ENCODE measurements at places on chromosomes 7 and 10. TPM values are rescaled to one million over a fixed set of nuclear protein-coding genes. Genes with fewer than 3 reads are reported as not detected.

KIN gene
- 8.5 TPM for total RNA-seq

C7orf33 gene
- not detected for total RNA-seq

CRYGN gene
- total RNA-seq = 0.59 TPM

DNA sequence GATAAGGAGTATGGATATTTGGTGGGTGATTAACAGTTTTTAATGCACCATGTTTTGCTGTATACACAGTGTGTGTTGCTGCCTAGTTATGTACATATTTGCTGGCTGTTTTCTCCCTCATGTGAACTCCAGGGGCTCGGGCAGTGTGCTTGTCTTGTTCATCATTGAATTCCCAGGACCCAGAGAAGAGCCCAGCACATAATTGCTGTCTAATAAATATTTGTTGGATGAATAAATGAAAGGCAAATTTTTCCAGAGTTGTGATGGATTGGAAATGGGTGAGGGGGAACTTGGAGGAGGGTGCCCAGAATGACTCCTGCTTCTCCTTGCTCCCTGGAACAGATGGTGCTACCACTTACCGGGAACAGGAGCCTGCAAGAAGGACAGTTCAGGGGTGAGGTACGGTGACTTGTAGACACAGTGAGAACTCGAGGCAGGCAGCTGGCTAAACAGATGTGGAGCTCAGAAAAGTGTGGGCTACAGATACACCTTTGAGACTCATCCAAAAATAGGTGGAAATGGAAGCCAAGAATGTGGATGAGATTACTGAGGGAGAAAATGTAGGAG lies 586.8 kb upstream of the MGMT start:
- DNase-seq = no peak
- no peaks in the 10 kb centered on the region for H3K27me3 ChIP-seq
- no peak overlapping the region for H3K27ac ChIP-seq
- H3K4me1 ChIP-seq = no peaks in the 10 kb centered on the region

- H3K36me3 ChIP-seq = peaks cover 23% of the 10 kb centered on the region
- no peak overlapping the region for H3K4me3 ChIP-seq
- H3K27ac ChIP-seq = no peak overlapping the region
- no peak for DNase-seq
- H3K27me3 ChIP-seq = no peaks in the 10 kb centered on the region
Observed at GRCh38 chr7:75572814-75573213, 80.7 kb downstream of the SPDYE5 start.

DNA sequence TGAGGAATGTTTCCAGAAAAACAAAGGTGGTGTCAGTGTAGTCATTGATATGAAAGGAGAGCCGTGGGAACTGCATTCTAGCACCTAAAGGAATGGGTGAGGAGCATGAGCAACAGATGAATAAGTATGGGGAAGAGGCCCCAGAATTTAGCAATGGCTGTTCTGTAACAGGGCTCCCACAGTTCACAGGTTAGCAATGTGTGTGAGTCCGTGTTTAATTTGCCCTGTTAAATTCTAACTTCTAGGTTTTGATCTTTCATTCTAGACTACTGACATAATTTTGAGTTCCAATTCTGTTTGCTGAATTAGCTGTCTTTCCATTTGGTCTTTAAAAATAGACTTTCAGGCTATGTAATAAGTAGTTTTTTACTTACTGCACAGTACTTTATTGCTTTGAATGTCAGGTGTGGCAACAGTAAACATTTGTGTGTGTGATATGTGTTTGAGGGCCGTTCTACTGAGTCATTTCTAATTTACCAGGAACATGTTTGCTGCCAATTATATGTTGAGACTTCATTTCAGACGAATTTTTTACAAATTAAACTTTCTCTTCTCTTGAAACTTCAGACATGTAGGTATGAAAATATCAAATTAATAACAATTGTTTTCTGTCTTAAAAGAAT lies 8.8 kb downstream of the STK17A start:
- H3K36me3 ChIP-seq = no peaks in the 10 kb centered on the region
- no peak overlapping the region for H3K4me3 ChIP-seq
- peaks cover 5% of the 10 kb centered on the region for H3K4me1 ChIP-seq
- no peaks in the 10 kb centered on the region for H3K27me3 ChIP-seq
- peak; percentile 32 for DNase-seq
- H3K27ac ChIP-seq = 0 out of 2 replicates have a peak overlapping the region, but pooled peaks have one; percentile 4

DNA sequence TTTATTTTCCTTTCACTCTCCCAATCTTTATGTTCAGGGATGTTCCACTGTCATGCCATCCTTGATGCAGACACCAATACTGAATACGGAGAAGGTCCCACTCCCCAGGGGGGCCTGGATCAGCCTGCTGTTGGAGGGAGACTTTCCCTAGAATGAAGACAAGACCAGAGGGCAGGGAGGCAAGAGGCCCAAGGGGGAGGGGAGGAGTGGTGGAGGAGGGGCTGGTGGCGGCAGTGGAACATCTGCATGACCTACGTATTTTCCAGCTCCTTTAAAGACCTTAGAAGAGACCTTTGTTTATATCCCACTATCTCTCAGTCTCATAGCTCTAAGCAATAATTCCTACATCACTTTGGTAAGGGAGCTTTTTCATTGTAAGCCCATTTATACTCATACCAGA lies 183.0 kb downstream of the HECW1 start:
- H3K4me1 ChIP-seq = peaks cover 45% of the 10 kb centered on the region
- no peak overlapping the region for H3K4me3 ChIP-seq

DNA sequence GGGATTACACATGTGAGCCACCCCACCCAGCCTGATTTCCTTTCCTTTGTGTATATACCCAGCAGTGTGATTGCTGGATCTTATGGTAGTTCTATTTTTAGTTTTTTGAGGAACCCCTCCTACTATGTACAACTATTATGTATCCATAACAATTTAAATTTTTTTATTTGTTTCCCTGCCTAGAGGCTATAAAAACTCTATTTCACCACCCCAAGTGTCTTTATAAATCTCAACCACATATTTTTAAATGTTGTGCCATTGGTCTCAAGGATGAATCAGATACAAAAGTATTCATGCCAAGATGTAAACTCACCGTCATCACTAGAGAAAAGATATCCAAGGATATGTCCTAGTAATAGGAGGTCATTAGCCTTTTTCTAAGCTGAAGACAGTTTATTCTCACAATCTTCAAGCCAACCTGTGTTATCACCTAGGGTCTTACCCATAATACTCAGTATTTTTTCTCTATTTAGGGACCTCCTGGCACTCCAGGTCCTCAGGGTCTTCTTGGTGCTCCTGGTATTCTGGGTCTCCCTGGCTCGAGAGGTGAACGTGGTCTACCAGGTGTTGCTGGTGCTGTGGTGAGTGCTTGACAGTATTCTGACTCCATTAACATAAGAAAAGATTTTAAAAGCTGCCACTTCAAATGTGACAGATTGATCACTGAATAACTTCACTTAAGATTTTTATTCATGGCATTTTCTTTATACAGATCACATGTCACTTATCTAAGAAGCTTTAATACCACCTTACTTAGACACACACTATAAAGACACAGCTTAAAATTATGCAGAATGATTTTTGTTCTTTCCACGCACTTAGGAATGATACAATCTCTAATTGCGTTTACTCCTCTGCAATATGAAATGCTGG lies 29.4 kb downstream of the COL1A2 start:
- no peak overlapping the region for H3K27ac ChIP-seq
- H3K4me3 ChIP-seq = no peak overlapping the region
- H3K27me3 ChIP-seq = no peaks in the 10 kb centered on the region
- no peaks in the 10 kb centered on the region for H3K4me1 ChIP-seq

GRCh38 chr10:87966459-87966858 lies 103.0 kb downstream of the PTEN start:
- H3K4me1 ChIP-seq = peaks cover 12% of the 10 kb centered on the region
- H3K4me3 ChIP-seq = no peak overlapping the region
- no peak overlapping the region for H3K27ac ChIP-seq
- DNase-seq = no peak
- no peaks in the 10 kb centered on the region for H3K27me3 ChIP-seq
- no peaks in the 10 kb centered on the region for H3K36me3 ChIP-seq

Data from GM23338 (cell line).